Left lung (tissue), 14 donors: ENCODE measurements at places on chromosomes 2 and 18. TPM values are rescaled to one million over a fixed set of nuclear protein-coding genes. Genes with fewer than 3 reads are reported as not detected.

The CDH19 gene
- 0.85 TPM for total RNA-seq

The LCLAT1 gene
- 16.1 TPM for total RNA-seq

The NETO1 gene
- not detected for total RNA-seq

DNA sequence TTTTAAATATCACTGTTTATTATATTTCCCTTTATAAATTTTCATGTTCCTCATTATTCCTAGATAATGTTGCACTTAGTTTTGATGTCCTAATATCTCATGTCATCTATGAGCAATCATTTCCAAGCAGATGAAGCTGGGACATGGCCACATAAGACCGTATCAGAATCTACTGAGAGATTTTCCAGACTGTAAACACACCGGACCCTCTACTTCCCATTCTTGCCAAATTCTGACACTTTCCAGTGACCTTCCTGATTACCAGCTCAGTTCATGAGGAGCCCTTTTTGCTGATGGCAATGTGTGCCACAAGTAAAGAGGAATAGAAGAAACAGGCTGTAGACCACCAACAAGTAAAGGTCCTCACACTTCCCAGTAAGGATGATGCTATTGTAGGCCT lies 20.3 kb upstream of the PDE1A start:
- DNase-seq = no peak

DNA sequence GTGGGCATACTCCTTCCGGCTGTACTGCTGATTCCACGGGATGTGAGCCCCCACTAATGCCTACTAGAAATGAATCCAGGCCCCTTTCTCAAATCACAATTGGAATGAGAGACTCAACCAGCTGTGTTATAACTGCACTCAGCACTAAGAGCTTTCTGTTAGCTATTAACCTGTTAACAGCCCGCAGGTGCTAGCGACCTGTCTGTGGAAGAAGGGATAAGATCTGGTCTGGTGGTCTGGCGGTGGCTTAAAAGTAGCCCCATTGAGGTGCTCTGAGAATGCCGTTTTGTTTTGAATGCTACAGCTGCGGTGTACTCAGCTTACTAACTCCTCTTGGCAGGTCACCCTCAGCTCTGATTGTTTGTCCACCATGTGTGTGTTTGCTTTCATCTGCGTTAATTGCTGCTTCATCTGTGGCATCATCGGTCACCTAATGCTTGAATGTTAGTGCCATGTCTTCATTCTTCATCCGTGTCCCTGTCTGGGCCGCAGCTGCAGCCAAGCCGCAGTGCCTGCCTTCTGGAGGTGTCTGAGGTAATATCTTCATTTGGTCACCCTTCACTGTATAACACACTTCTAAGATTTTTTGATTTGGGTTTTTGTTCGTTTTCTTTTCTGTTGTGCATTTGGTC lies 16.3 kb downstream of the RAB12 start:
- DNase-seq = no peak

GRCh38 chr2:237700512-237701032 lies 73.2 kb downstream of the LRRFIP1 start:
- DNase-seq = peak; percentile 67

GRCh38 chr18:11054497-11054896 lies 94.9 kb downstream of the PIEZO2 start:
- no peak for DNase-seq

DNA sequence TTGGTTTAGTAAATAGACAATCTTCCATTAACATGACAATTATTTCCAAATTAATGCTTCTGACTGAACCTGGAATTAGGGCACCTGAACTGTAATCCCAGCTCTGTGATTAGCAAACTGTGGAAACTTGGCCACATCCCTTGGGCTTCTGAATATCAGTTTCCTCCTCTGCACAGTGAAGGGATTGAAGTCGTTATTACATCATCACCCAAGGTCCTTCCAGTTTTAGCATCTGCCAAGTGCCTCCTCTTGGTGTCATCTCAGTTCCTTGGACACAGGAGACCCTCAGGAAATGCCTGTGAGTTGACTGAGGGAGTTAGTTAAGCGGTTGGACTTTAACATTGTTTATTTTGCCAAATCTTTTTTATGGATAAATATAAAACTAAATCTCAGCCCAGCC lies 64.8 kb downstream of the MOGAT1 start:
- no peak for DNase-seq

GRCh38 chr18:39274535-39274934 lies 1708.9 kb upstream of the CELF4 start:
- DNase-seq = no peak

GRCh38 chr18:26460449-26461091 lies 87.8 kb downstream of the KCTD1 start:
- DNase-seq = no peak

GRCh38 chr2:106876699-106877098 lies 9.3 kb downstream of the ST6GAL2 start:
- DNase-seq = no peak
